ENCODE measurements at places on chromosomes 2 and 18.

GRCh38 chr18:35611518-35611917 lies 30.0 kb downstream of the GALNT1 start:
- no peak for DNase-seq

DNA sequence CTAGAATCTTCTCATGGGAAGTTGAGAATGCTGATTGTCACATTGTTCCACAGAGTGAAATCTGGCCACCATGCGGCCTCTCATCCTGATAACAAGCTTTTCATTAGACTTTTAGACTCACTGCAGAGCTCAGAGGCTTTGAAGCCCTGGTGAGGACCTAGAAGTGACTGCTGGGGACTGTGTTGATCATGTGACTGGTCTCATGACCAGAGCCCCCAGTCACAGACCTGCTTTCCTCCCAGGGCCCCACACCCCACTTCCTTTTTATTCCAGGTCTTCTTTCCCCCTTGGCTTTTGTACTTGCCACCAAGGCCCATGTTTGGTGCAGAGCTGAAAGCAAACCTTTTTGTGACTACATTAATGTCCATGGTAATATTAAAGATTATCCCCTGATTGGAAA lies 45.2 kb downstream of the PRKCE start:
- no peak for DNase-seq

- DNase-seq = no peak
Observed at GRCh38 chr2:152012697-152013096, 86.1 kb downstream of the CACNB4 start.

DNA sequence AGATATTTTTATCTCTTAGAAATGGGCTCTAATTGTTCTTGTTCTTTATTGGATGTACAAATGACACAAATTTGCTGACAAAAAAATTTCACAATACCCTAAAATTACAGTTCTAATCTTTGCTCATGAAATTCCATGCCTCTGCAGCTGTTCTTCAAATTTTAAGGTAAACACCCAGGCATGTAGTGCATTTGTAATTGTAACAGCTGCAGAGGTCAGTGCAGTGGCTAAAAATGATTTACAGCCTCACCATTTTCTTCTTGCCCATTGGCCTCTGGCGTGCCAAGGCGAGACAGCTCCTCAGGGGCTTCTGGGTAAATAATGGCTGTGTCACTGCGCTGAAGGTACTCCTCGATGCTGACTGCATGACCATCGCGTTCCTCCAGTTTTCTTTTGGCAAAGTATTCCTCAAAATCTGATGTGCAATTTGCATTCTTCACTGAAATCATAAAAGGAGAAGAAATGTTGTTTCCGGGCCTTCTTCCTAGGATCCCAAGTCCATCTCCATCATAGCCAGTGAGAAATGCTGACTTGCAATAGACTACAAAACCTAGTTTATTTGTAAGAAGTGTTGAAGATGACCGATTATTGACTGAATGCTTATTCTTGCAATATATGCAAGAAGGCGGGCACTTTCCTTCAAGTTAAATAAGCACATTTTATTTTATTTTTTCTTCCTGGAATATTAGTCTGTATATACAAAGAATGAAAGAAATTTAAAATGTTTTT lies 115.2 kb downstream of the ZEB2 start:
- no peak for DNase-seq

- no peak for DNase-seq
Observed at GRCh38 chr18:62883937-62884735, 168.8 kb downstream of the PHLPP1 start.

DNA sequence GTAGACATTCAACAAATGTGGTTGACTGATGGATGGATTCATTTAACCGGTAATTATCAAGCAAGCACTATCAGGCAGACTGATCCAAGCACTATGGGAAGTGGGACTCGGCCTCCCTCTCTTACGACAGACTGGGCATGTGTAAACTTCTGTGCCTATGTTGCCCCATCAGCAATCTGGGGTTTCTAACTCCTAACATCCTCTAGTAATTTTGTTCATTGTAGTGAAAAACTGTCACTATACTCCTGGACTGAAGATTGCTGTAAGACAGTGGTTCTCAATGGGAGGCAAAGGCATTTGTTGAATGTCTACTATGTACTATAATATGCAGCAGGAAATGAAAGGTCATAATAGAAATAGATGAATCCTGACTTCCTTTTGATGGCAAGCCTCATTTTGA lies 51.2 kb upstream of the CREB1 start:
- peak; percentile 87 for DNase-seq

- DNase-seq = no peak
Observed at GRCh38 chr18:64180617-64181016, 31.7 kb upstream of the LINC00305 start.

DNA sequence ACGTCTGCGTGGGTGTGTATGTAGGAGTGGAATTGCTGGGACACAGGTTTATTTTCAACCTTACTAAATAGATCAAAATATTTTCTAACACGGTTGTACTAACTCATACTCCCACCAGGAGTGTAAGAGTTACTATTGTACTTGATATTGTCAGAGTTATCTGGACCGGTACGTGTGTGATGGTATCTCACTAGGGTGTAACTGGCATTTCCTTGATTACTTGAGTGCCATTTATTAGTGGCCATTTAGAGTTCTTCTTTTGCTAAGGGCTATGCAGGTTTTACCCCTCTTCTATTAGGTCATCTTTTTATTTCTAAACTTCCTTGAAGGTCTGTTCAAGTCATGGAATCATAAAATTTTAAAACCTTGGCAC lies 33.5 kb downstream of the CENPO start:
- DNase-seq = no peak

- DNase-seq = no peak
Observed at GRCh38 chr18:79540161-79540903, 139.3 kb upstream of the CTDP1 start.

- DNase-seq = peak; percentile 18
Observed at GRCh38 chr2:38997781-38998180, 108.1 kb downstream of the ARHGEF33 start.

- DNase-seq = peak; percentile 66
Observed at GRCh38 chr2:157194097-157194688, 63.3 kb upstream of the GALNT5 start.

- DNase-seq = no peak
Observed at GRCh38 chr2:128601298-128602037, 282.8 kb upstream of the HS6ST1 start.

DNA sequence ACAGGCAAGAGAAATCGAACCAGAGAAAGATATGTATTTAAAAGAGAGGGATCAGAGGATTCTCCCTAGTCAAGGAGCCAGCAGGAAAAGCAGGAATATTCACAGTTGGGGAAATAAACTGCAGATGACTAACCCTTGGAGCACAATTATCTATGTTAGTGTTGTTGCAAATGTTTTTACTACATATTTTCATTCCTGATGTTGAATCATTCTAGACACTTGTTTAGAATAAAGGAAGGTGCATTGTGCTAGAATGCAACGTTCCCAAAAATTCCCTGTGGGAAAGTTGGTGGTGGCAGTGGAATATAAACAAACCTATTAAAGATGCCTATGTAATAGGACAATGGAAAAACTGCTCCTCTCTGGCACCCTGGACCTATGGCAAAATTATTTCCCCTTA lies 63.3 kb downstream of the DTNA start:
- no peak for DNase-seq

DNA sequence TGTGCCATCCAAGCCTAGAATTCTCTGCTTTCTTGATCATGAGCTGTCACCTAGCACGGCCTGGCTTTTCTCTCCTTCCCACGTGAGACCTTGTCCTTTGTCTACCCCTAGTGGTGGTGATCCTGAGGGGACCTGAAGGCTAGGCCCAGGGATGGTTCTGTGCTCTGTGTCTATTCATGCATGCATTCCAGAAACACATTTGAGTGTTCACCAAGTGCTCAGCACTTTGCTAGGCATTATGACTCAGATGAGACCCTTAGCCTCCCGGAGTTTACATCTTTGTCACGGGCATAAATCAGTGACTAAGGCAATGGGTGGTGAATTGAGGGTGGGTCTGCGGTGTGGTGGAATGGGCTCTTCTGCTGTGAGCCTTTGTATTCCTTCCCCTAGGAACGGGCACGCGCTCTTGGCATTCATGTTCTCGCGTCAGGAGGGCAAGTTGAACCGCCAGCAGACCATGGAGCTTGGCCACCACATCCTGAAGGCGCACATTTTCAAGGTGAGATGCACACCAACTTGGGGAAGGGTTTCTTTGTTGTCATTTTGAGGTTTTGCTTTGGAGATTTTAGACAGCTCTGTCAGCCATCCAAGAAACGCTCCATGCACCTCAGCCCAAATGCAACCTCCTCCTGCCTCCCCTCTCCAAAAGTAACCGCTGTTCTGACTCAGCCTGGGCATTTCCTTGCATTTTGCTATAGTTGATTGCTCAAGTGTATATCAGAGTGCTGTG lies 100.9 kb downstream of the WDSUB1 start:
- peak; percentile 34 for DNase-seq

DNA sequence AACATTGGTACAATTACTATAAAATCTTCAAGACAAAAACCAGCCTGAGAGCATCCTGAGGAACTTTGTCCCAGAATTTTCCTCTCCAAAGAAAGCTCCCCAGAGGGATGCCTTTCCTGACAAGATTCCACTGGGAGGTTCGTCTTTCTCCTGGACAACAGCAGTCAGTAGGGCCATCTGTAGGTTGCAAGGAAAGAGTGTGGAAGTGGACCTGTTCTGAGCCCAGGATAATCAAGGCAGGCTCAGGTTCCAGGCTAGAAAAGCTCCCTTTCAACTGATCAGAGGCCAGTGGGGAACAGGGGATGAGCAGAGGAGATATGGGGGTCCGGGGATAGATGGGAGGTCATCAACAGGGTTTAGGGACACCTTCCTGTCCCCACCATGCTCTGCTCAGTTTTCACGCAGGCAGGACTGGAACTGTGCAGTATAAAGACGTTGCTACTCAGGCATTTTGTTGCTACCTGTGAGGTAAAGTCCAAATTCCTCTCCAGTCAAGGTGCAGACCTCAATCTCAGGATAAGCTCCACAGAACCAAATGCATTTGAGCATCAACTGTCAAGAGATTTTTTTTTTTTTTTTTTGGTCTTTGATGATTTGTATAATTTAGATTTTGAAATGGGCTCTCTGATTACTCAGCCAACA lies 126.2 kb downstream of the STRN start:
- no peak for DNase-seq

- DNase-seq = no peak
Observed at GRCh38 chr2:9655441-9656269, 24.9 kb upstream of the YWHAQ start.

DNA sequence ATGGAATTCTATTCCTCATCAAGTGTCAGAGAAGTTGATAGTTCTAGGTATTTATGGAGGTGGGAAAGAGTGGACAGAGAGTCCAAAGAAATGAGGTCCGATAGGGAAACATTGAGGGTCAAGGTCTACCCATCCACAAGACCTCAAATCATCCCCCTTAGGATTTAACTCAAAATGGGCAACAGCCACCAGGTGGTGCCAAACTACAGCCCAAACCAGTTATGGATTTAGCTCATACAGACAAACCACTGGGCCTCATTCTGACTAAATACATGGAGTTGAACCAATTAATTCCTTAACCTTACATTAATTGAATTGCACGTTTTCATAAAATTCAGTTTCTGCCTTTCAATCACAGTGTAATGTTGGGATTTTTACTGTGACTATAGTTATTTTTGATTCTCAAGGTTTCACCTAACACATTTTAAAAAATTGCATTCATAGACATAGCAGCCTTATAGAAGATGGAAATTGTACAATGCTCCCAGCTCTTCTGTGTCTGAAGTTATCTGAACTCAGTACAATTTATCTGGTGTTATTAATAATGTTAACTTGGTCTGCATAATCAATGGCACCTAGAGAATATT lies 98.2 kb upstream of the HNMT start:
- DNase-seq = peak; percentile 65

- DNase-seq = no peak
Observed at GRCh38 chr2:74059137-74059775, 74.5 kb downstream of the TET3 start.

DNA sequence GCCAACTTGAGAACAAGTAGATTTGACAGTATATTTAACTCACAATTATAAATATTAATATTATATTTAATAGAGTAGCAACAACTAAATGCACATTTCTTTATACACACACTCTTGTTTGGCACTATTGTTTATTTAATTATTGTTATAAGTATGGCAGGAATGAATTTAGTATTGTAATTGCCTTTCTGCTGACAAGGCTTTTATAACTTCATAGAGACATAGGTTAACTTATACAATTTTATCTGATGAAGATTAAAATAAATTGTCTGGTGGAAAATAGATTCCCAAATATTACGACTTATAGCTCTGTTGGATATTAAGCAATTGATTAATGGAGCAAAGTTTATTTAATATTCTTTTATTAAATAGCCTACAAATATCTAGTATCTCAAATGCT lies 347.9 kb upstream of the CDH19 start:
- no peak for DNase-seq

DNA sequence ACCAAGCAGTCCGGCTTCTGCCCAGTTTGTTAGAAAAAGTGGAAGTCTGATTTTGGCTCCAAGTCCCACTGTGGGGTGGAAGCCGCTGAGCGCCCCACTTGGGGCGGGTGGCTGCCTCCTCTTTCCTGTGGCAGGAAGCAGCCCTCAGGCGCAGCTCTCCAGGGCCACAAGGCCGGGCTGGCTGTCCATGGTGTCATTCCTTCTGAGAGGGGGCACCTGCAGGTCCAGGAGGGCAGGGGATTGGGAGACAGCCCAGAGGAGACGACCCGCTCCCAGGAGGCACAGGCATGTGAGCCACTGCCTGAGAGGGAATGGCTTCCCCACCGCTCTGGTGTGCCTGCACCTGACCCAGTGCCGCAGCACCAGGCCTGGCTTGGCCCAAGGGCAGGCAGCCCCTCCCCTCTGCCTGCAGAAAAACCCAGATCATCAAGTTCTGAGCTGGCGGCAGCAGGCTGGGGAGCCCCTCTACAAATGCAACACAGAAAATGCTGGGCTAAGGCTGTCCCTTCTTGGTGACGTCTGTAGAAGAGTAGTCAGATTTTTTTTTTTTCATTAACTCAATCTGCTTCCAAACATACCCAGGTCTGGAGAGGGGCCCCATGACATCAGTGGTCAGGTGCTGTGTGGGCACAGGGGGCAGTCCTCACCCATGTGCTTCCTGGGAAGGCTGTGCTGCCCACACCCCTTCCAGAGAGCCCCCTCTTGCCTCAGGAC lies 38.4 kb downstream of the HS6ST1 start:
- DNase-seq = no peak

DNA sequence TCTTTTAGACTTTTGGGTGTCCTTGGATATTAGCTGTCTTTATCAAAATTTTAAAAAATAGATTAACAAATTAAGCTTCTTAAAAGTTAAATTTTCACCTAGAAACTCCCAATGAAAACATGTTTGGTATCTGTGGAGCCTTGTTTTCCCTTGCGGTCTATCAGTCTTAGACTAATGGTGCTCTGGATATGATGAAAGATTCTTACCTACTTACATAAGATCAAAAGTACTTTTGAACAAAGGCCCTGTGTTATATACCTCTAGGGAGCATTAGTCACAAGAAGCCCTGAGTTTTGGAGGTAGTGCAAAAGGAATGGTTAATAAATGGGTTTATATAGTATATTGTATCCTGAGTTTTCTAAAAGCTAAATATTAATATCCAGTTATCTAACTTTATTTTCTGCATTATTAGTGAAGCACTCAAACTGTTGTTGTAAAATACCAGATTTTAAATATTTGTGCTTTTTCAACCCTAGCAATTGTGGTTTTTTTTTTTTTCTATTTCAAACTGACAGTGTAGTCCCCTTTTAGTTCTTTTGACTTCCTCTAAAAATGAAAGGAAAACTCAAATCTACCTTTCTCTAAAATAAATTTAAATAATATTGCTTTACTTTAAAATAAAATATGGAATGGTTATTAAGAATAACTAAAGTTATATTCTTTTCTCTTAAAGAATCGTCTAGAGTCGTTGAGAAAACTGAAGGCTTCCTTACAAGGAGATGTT lies 18.1 kb downstream of the NDC80 start:
- DNase-seq = no peak

GRCh38 chr2:28528206-28528605 lies 32.3 kb downstream of the PLB1 start:
- no peak for DNase-seq

- DNase-seq = no peak
Observed at GRCh38 chr2:206158563-206159345, 490 bp downstream of the NDUFS1 start.

Data from NCI-H460 (cell line).